Left ventricle myocardium superior (tissue), 1 donor: ENCODE measurements at places on chromosomes 6 and 20. TPM values are rescaled to one million over a fixed set of nuclear protein-coding genes. Genes with fewer than 3 reads are reported as not detected.

DNA sequence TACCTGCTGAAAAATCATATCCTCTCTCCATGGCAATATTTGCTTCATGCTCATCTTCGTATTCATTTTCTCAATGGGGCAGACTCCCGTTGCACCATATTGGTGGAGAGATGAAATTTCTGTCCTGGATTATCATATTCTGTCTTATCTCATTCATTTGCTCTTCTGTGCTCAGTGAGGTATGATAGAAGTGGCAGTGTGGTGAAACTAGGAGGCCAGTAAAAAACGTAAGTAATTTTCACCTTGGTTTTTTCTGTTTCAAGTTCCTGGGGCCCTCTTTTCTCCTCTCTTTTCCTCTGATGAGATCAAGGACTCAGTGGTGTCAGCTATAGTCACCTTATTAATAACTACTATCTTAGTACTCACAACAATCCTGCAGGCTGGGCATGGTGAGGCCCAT lies 182.5 kb upstream of the HDAC2 start:
- DNase-seq = no peak

Gene SLC13A3
- 0.12 TPM for total RNA-seq

GRCh38 chr6:27478141-27478705 lies 5.3 kb upstream of the ZNF184 start:
- no peak for DNase-seq

GRCh38 chr6:139590206-139590605 lies 215.8 kb upstream of the CITED2 start:
- no peak for DNase-seq

DNA sequence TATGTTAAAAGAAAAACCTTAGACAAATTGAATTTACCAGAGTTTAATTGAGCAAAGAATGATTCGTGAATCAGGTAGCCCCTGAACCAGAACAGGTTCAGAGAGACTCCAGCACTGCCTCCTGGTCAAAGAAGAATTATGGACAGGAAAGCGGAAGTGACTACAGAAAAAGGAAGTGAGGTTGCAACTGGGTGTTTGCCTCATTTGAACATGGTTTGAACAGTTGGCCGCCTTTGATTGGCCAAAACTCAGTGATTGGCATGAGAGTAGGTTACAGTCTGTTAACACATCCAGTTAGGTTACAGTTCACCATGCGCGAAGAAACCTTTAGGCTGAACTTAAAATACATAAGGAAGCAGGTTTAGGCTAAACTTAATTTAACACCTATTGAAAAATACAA lies 248.8 kb downstream of the TFAP2A start:
- no peak for DNase-seq

DNA sequence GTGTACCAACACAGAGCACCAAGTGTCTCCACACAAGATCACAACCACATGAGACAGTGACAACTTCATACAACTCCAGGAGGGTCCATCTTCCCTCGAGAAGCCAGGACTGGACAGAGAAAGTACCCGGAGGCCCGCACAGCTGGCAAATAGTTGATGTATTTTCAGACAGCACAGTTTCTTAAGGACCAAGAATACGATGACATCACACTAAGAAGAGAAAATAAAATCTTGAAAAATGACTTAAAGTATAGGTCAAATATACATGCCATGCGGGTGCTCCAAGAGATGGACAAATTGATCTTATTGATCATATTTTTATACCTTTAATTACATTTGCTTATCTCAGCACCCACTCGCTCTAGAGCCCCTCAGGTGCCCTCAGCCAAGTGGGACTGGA lies 145.5 kb downstream of the RNASET2 start:
- no peak for DNase-seq

Gene AGER
- total RNA-seq = 3.0 TPM

DNA sequence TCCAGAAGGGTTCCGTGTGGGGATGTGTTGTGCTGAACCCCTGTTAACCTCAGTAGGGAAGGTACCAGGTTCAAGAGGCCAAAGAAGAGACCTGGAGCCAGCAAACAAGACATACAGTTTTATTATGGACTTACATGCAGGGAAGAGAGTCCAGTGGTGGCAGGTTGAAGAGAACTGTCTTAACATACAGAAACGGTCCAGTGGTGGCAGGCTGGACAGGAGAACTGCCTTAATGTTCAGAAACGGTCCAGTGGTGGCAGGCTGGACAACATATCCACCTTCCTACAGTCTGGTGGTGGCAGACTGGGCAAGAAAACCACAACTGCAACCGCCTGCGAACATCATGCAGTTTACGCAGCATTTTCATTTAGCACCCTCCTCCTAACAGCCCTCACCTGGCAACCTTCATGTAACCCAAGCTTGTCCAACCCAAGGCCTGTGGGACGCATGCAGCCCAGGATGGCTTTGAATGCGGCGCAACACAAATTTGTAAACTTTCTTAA lies 75.9 kb downstream of the PHACTR3 start:
- no peak for DNase-seq

Gene THBD
- 13.1 TPM for total RNA-seq

DNA sequence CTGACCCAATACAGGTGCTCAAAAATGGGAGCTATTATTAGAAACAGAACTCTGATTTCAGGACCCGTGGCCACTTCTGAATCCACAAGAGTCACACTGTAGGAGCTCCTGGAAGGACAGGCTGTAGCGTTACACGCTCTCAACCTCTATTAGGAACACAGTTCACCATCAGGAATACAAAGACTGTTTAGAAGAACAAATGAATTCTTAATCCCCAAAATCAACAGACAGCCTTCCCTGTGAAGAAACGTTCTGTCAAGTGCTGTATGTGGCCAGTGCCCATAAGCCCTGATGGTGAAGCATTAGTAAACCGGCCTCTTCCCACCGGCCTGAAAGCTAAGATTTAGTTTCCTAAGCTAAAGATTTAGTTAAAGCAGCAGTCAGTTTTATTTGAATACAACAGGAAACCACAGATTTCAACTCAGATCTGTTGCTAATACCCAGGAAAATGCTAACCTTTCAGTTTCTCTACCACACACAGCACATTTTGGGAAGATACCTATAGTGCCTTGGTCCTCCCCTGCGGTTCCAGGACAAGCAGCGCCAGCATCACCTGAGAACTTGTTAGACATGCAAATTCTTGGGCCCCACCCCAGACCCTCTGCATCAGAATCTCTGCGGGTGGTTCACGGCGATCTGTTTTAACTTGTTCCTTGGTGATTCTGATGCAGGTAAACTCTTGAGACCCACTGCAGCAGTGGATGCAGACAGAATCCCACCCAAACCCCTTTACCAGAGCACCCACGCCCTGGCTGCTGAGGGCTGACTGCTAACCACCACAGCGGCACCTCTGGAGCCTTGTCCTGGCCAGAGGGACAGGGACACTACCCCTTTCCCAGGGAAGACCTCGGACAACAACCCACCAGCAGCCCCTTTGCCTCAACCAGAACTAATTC lies 33.4 kb downstream of the MTRES1 start:
- no peak for DNase-seq

- DNase-seq = no peak
Observed at GRCh38 chr6:1601158-1602048, 8.3 kb upstream of the FOXC1 start.
